ENCODE measurements at places on chromosomes 7 and 10.

- no peak for DNase-seq
Observed at GRCh38 chr10:79153745-79154144, 85.0 kb downstream of the ZMIZ1 start.

GRCh38 chr7:21767300-21767900 lies 178.3 kb downstream of the CDCA7L start:
- DNase-seq = peak; percentile 80

- no peak for DNase-seq
Observed at GRCh38 chr7:147777309-147777708, 813.3 kb upstream of the C7orf33 start.

- DNase-seq = no peak
Observed at GRCh38 chr10:79238158-79238520, 109.1 kb upstream of the PPIF start.

- no peak for DNase-seq
Observed at GRCh38 chr7:609365-609764, 89.7 kb upstream of the PDGFA start.

DNA sequence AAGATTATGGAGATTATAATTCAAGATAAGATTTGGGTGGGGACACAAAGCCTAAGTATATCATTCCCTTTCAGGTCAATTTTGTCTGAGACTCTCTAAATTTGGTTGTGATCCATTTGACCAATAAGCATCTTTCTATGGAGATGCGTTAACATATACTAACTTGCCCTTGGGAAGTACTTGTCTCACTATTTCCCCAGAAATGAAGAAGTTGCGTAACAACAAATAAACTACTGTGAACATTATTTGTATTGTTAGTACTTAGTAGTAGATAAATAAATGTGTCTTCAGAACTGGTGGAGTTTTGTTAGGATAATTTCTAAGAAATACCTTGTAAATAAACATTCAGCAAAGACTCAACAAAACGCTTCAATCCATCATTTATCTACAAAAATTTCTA lies 127.3 kb upstream of the LYZL2 start:
- no peak for DNase-seq

DNA sequence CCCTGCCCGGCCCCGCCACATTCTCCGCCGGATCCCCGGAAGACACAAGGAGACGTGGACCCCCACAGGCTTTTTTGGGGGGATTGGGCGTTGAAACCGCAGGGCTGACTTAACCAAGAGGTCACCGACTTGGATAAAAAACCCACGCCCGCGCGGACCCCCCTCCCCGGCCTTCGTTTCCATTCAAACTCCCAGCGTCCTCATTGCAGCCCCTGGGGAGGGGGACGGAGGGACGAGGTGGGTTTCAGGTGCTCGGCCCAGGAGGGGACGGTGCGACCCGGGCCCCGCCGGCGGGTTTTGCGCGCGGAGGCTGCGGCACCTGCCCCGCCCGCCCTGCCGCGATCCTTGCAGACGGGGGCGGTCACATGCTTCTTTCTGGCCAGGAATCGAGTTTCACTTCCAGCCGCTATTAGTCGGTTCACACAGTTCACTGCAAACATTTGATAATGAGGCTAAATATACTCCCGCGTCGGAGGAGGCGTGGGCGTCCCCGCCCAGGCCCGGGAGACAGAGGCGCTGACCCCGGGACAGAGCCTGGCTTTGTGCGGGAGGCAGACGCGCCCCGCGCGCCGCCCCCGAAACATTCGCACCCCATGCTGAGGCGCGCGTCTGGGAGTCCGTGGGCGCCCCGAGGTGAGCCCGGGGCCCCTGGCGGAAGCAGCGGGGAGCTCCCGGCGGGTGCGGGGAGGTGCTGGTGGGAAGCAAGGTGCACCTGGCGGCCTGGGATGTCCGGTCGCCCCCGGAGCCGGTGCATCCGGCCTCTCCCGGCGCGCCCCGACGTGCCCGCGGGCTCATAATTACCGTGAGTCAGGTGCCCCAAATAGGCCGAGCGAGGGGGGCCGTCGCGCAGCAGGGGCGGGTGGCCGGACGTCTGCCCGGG lies 2.7 kb upstream of the PDGFA start:
- DNase-seq = no peak

GRCh38 chr7:99955247-99955646 lies 20.6 kb downstream of the AZGP1 start:
- DNase-seq = no peak

GRCh38 chr10:119296703-119297102 lies 89.3 kb downstream of the GRK5 start:
- DNase-seq = no peak

- DNase-seq = no peak
Observed at GRCh38 chr7:153682628-153683027, 369.6 kb upstream of the DPP6 start.

GRCh38 chr7:158186864-158187693 lies 400.5 kb downstream of the PTPRN2 start:
- DNase-seq = no peak

DNA sequence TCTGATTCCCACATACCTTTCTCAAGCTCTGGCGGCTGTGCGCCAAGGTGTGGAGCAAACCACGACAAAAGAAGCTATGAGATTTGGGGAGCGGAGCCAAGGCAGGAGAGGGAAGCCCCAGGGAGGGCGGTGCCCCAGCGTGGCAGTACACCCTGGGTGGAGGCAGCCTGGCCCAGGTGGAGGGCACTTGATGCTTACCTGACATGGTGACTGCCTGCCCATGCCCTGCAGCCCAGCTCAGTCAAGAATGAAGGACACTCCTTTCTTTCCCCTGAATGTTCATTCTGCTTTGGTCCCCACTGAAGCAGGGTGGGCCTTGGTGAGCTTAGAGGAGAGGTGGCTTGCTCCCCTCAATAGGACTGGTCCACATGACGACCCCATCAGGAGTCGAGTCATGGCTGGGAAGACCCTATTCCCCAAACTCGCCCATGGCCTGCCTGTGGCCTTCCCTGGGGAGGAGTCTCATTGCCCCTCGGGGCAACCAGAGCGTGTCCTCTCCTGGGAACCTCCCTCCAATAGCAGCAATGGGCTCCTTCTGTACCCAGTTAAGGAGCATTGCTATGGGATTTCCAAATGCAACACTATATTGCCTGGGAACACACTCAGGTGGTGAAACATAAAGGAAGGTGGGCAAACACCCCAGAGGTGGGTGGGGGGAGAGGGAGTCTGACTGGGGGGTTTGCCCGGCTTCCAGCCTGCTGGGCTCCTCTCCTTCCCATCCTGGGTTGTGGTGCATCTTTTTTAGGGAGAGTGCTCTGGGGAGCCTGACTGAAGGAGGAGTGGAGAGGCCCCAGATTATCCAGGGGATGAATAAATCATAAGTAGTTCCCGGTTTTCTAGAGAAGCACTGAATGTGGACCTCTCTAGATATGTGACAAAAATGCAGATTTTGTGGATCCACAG lies 22.7 kb downstream of the RAMP3 start:
- DNase-seq = no peak

- DNase-seq = no peak
Observed at GRCh38 chr7:143886826-143887477, 15.0 kb downstream of the TCAF1 start.

- no peak for DNase-seq
Observed at GRCh38 chr7:101140339-101140699, 13.4 kb downstream of the SERPINE1 start.

- DNase-seq = no peak
Observed at GRCh38 chr10:131651674-131652437, 249.0 kb upstream of the PPP2R2D start.

DNA sequence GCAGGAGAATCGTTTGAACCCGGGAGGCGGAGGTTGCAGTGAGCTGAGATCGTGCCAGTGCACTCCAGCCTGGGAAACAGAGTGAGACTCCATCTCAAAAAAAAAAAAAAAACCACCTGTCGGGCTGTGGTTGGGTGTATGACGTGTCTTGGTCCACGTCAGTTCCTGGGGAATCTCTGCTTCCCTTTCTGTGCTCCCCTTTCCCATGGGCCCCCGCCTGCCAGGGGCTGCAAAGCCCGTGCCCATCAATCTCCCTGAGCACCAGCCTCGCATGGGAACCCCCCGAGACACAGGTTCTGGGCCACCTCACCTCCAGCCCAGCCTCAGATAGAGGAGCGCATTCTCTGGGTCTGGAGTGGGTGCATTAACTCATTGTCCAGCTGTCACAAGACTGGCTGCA lies 2.3 kb upstream of the SH2B2 start:
- no peak for DNase-seq

GRCh38 chr7:36762394-36762793 lies 38.1 kb upstream of the AOAH start:
- no peak for DNase-seq

GRCh38 chr10:23657677-23658076 lies 218.8 kb downstream of the OTUD1 start:
- DNase-seq = no peak

GRCh38 chr10:103727546-103727963 lies 127.8 kb downstream of the SH3PXD2A start:
- DNase-seq = no peak

- DNase-seq = no peak
Observed at GRCh38 chr10:12465385-12466136, 116.2 kb downstream of the CAMK1D start.
